Esophagus squamous epithelium (tissue), 5 donors: ENCODE measurements at places on chromosomes 16 and 17. TPM values are rescaled to one million over a fixed set of nuclear protein-coding genes. Genes with fewer than 3 reads are reported as not detected.

Gene KRT23
- total RNA-seq: 3.1 TPM

Gene RBFOX1
- not detected for total RNA-seq

Gene KCNG4
- not detected for total RNA-seq

DNA sequence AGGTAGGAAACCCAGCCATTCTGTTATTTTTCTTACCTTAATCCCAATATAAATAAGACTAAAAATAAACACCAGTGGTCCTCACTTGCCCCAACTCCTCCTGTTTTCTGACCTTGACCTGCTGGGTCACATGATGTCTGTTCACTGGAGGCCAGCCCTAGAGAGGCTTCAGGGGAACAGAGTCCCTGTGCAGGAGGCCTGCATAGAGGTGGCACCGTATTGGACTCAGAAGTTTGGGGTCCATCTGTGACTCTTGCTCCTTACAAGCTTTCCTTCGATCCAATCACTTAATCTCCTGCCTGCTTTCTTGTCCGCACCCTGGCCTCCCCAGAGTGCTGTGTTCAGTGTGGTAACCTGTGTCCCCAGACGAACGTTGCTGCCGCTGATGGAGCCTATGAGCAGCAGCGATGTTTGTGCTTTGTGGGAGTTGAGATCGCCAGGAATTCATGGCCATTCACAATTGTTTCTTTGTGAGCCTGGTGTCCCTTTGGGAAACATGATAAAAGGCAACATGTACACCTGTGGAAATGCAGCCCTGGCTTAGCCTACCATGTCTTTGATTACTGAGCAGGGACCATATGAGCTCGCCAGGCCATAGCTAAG, 4.7 kb downstream of the IGSF6 start:
- peak overlapping the region; percentile 11 for H3K27ac ChIP-seq
- no peak for DNase-seq
- H3K4me3 ChIP-seq: no peak overlapping the region
- H3K4me1 ChIP-seq: peaks cover 10% of the 10 kb centered on the region

GRCh38 chr16:64762211-64762610, 359.7 kb downstream of the CDH11 start:
- no peaks in the 10 kb centered on the region for H3K4me1 ChIP-seq
- H3K4me3 ChIP-seq: no peak overlapping the region
- H3K36me3 ChIP-seq: no peaks in the 10 kb centered on the region
- no peak overlapping the region for H3K27ac ChIP-seq
- no peaks in the 10 kb centered on the region for H3K27me3 ChIP-seq
- DNase-seq: no peak

DNA sequence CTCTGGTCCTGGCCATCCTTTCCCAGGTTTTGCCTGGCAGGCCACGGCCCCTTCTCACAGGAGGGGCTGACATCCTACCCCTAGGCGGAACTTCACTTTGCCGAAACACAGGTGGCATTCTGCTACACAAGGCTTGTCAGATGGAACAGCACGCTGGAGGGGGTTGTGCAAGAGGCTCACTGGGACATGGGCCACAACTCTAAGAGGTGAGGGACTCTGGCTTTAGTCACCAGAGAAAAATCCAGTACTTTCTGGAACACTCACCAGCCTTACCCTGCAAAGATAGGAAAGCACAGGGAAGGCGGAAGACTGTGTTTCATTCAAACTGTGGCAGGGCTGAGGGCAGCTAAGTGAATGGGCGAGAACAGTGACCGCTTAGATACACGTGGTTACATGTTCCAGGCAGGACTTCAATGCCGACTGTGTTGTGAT, 18.3 kb downstream of the CDC42EP4 start:
- no peak overlapping the region for H3K4me3 ChIP-seq
- H3K36me3 ChIP-seq: no peaks in the 10 kb centered on the region
- DNase-seq: no peak

DNA sequence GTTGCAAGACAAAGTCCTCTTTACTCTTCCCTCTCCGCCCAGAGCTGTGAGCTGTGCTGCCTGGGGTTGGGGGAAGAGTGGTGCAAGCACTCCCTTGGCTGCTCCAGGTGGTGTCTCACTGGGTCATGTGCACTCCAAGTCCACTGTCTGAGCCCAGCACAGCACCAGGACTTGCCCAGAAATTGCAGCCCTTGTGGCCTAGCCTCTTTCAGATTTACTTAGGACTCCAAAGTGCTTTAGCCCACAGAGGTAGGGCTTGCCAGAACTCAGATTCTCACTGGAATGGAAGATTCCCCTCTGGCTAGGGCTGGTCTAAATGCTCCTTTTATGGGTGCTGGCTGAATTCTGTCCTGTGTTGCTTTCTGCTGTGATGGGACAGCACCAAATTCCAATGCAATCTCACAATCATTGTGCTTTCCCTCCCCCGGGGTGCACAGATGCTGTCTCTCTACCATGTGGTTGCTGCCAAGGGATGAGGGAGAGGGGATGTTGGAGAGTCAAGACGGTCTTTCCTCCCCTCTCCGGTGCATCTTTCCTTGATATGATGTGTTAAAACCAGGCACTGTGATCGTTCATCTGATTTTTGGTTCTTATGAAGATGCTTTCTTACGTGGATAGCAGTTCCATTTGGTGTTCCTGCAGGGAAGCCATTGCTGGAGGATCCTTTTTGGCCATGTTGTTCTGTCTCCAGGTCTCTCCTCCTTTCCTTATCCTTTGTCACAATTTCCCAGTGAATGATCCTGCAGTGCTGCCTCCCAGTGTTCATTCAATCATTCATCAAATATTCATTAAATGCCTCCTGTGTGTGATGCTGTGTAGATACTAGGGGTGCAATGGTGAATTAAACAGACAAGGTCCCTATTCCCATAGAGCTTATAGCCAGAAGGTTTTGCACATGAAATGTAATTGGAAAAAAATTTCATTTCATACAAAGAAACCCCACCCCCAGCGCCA, 216.3 kb downstream of the SPECC1 start:
- peaks cover 7% of the 10 kb centered on the region for H3K36me3 ChIP-seq
- no peak overlapping the region for H3K27ac ChIP-seq

- H3K4me3 ChIP-seq: peak overlapping the region; percentile 42
- H3K36me3 ChIP-seq: peaks cover 8% of the 10 kb centered on the region
- DNase-seq: no peak
- peaks cover 94% of the 10 kb centered on the region for H3K4me1 ChIP-seq
These were observed 27.2 kb downstream of the SREBF1 start for GRCh38 chr17:17809531-17810083.

GRCh38 chr16:50079397-50080140, 13.8 kb downstream of the HEATR3 start:
- no peaks in the 10 kb centered on the region for H3K4me1 ChIP-seq
- DNase-seq: no peak
- H3K36me3 ChIP-seq: peaks cover 98% of the 10 kb centered on the region
- no peak overlapping the region for H3K27ac ChIP-seq

DNA sequence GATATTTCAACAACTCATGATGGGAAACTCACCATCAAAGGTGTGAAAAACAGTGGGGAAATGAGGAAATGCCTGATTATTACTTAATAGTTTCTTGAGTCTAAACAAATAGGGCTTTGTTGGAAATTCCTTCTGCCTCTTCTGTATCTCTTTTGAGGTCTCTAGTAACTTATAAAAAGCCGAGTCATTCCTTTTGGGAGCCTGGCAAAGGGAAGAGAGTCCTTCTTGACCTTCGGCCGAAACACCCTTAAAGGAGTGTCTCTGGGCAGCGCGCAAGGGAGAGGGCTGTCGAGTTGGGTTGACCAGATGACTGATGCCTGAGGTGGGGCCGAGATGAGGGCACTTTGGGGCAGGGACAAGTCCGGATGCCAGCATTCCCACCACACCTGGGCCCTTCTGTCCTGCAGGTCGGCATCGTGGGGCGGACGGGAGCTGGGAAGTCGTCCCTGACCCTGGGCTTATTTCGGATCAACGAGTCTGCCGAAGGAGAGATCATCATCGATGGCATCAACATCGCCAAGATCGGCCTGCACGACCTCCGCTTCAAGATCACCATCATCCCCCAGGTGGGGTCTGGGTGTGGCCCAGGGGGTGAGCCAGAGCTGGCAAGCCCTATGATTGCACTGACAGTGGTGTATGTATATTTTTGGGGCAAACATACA, 89.2 kb downstream of the ABCC6 start:
- peaks cover 68% of the 10 kb centered on the region for H3K36me3 ChIP-seq
- no peak overlapping the region for H3K4me3 ChIP-seq

DNA sequence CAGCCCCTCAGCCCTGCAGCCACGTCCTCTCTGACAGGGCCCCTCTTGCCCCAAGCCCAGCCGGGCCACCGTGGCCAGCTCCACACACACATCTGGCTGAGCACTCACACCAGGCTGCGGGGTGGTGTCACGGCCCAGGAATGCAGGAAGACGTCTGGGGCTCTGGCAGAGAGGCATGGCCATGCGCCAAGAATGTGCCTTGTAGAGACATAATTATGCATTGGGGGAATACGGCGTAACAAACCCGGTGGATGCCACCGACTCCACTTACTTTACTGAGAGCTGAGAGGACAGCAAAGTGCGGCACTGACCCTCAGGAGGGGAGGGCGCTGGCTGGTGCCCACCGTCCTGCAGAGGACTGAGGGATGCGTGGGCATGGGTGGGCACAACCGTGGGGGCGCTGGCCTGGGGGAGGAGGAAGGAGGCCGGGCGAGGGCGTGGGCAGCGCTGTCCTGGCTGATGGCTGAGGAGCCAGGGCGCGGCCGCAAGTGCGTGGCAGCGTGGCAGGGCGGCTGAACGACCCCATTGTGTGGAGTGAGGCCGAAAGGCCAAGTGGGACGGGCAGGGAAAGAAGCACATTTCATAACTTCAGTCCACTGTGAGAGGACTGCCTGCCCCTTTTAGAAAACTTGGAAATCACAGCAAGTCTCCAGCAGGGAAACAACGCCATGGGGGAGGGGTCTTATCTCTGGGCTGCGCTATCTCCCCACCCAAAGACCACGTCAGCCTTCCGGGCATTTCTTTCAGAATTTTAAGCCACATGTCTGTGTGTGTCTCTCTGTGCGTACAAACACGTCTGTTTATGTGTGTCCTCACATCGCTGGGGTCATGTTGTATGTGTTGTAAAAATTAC, 30.6 kb downstream of the METRNL start:
- no peaks in the 10 kb centered on the region for H3K36me3 ChIP-seq
- H3K4me3 ChIP-seq: peak overlapping the region; percentile 34
- H3K4me1 ChIP-seq: peaks cover 13% of the 10 kb centered on the region
- DNase-seq: peak; percentile 47
- H3K27me3 ChIP-seq: peaks cover 58% of the 10 kb centered on the region
- H3K27ac ChIP-seq: peak overlapping the region; percentile 83

GRCh38 chr17:65455972-65456343, 105.5 kb downstream of the AXIN2 start:
- H3K4me3 ChIP-seq: no peak overlapping the region
- no peak overlapping the region for H3K27ac ChIP-seq
- no peaks in the 10 kb centered on the region for H3K4me1 ChIP-seq
- no peak for DNase-seq
- no peaks in the 10 kb centered on the region for H3K27me3 ChIP-seq

- H3K27me3 ChIP-seq: peaks cover 3% of the 10 kb centered on the region
- peak overlapping the region; percentile 61 for H3K4me3 ChIP-seq
- no peaks in the 10 kb centered on the region for H3K36me3 ChIP-seq
- peak overlapping the region; percentile 89 for H3K27ac ChIP-seq
These were observed 1.0 kb upstream of the ATP2A3 start for GRCh38 chr17:3965118-3965800.

DNA sequence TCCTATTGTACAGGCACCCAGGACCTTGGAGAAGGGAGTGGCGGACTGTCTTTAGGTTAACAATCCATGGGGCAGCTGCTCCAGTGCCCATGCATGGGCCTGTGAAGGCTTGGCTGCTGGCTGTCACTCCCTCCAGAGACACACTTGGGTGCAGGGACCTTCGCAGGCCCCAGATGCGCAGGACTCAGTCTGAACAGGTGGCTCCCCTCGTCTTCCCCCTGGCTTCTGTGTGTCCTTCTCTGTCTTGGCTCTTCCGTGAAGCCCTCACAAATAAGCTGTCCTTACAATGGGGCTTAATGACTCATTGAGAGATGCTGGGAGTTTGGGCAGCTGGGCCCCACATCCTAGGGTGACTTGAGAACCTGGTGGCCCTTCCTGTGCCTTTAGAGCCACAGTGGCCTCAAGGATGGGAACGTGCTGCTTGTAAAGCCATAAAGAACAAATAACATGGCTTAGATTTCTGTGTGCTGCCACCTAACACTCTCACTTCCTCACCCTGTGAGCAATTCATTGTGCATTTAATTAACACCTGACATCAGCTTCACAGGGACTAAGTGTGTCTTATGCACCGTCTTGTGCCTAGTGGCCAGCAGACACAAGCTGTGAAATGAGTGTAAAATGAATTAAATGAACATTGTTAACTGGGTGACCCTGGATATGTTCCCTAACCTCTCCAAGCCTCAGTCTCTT, 340.7 kb downstream of the SNX29 start:
- no peaks in the 10 kb centered on the region for H3K27me3 ChIP-seq
- H3K27ac ChIP-seq: peak overlapping the region; percentile 62
- peaks cover 5% of the 10 kb centered on the region for H3K4me1 ChIP-seq
- H3K36me3 ChIP-seq: no peaks in the 10 kb centered on the region
- H3K4me3 ChIP-seq: no peak overlapping the region

DNA sequence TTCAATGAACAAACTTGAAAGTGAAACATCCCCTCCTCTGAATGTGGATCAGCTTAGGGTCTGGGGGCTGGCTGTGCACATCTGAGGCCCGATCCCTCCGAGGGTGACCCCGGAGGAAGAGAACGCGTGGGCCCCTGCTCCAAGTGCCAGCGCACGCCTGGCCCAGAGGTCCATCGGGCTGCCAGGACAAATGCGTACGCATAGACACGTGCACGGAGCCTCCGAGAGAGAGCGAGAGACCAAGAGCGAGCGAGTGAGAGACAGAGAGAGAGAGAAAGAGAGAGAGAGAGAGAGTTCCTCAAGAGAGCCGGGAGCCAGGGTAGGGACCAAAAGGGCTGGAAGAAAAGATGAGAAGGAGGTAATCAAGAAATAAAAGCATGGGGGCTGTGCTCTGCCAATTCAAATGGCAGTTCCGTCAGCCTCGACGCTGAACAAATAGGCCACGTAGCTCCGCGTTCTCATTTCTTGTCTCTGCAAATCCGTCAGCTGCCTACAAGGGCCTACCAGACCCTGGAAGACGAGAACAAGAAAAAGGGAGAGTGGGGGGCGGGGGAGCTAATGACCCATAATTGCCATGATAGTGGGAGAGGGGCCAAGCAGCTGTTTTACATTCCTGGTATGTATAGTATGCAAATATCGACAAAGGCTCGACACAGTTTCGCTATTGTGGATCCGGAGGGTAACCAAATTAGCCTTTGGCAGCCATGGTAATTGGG, 435.3 kb upstream of the ZFHX3 start:
- no peaks in the 10 kb centered on the region for H3K27me3 ChIP-seq
- no peak overlapping the region for H3K4me3 ChIP-seq
- DNase-seq: no peak
- no peaks in the 10 kb centered on the region for H3K4me1 ChIP-seq
- H3K27ac ChIP-seq: no peak overlapping the region
